Liver (tissue), 10 donors: ENCODE measurements at places on chromosomes 16 and 17.

- no peaks in the 10 kb centered on the region for H3K4me1 ChIP-seq
- no peak overlapping the region for H3K4me3 ChIP-seq
- no peaks in the 10 kb centered on the region for H3K36me3 ChIP-seq
- H3K27ac ChIP-seq: no peak overlapping the region
- no peaks in the 10 kb centered on the region for H3K27me3 ChIP-seq
Measured at GRCh38 chr16:9170470-9170869, 79.0 kb downstream of the HAPSTR1 start.

DNA sequence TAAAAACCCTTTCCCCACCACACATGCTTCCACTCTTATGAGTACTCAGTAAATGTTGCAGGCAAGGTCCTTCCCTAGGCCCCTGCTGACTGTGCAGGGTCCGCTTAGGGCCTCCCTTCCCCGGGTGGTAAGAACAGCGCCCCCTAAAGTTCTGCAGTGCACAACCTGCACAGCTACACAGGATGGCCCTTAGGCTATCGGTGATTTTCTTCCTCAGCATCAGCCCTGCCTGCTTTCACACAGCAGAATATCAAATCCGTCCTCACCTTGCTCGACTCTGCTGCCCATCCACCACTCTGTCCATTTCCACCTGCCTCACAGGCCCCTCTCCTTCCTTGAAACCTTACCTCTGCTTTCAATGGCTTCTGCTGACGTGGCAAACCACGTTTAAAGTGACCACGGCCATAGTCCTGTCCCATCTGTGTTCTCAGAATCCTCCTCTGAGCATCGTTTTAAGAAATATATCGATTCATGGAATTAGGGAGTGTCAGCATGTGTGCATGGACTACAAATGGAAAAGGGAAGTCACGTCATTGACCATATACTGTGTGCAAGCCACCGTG is 51.4 kb upstream of the TMEM132E start:
- no peaks in the 10 kb centered on the region for H3K27me3 ChIP-seq
- H3K36me3 ChIP-seq: no peaks in the 10 kb centered on the region
- H3K4me1 ChIP-seq: no peaks in the 10 kb centered on the region
- no peak overlapping the region for H3K27ac ChIP-seq
- no peak overlapping the region for H3K4me3 ChIP-seq

- no peak overlapping the region for H3K4me3 ChIP-seq
- no peak for DNase-seq
- no peaks in the 10 kb centered on the region for H3K4me1 ChIP-seq
- peaks cover 35% of the 10 kb centered on the region for H3K36me3 ChIP-seq
- H3K27me3 ChIP-seq: no peaks in the 10 kb centered on the region
Measured at GRCh38 chr17:37466471-37466870, 23.2 kb upstream of the DUSP14 start.

- H3K27ac ChIP-seq: peak overlapping the region; percentile 61
- H3K4me3 ChIP-seq: no peak overlapping the region
- no peaks in the 10 kb centered on the region for H3K36me3 ChIP-seq
- no peak for DNase-seq
- no peaks in the 10 kb centered on the region for H3K27me3 ChIP-seq
Measured at GRCh38 chr17:17406225-17406624, 70.6 kb upstream of the MED9 start.

GRCh38 chr16:9013508-9013864 is 49.8 kb upstream of the USP7 start:
- no peak for DNase-seq
- no peaks in the 10 kb centered on the region for H3K27me3 ChIP-seq
- peaks cover 2% of the 10 kb centered on the region for H3K4me1 ChIP-seq
- no peak overlapping the region for H3K27ac ChIP-seq

DNA sequence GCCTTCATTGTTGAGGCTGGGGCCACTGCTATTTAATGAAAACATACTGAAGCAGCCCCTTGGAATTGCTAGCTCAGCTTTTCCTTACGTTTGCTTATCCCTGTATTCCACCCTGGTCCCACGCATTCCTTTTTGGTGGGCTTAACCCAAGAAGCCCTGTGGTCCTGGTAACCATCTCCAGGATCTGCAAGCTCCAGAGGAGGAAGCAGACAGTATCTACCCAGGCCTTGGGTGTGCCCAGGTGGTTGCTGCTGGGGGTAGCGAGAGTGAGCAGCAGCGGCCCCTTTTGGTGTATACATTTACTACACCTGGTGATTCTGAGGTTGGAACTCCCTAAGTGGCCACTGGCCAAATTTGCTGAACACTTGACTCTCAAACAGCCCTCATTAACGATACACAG is 97.7 kb downstream of the CBLN1 start:
- no peak for DNase-seq
- H3K27me3 ChIP-seq: no peaks in the 10 kb centered on the region
- H3K36me3 ChIP-seq: no peaks in the 10 kb centered on the region
- H3K4me1 ChIP-seq: no peaks in the 10 kb centered on the region
- no peak overlapping the region for H3K4me3 ChIP-seq

DNA sequence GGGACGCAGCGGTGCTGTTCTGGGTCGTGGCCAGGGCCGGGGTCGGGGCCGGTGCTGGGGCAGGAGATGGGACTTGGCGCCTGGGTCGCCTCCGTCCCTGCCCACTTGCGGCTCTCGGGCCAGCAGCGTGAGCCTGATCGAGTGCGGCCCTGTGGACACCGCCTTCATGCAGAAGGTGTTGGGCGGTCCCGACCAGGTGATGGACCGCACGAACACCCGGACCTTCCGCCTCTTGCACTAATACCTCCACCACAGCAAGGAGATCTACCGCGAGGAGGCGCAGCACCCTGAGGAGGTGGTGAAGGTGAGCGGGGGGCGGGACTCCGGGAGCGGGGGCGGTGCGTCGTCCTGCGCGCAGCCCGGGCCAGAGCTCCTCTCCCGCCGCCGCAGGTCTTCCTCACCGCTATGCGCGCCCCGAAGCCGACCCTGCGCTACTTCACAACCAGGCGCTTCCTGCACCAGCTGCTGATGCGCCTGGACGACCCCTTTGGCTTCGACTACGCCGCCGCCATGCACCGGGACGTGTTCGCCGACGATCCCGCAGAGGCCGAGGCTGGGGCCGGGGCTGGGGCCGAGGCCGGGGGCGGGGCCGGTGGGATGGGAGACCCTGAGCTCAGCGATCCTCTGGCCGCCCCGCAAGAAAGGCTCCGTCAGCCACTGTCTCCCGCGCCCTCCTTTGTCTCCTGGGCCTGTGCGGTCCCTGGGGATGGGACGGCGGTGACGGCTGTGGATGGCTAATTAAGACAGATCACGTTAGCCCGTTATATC is 4.5 kb upstream of the HSD17B1 start:
- H3K4me1 ChIP-seq: peaks cover 35% of the 10 kb centered on the region
- H3K36me3 ChIP-seq: peaks cover 4% of the 10 kb centered on the region
- H3K27me3 ChIP-seq: no peaks in the 10 kb centered on the region
- peak overlapping the region; percentile 3 for H3K4me3 ChIP-seq

DNA sequence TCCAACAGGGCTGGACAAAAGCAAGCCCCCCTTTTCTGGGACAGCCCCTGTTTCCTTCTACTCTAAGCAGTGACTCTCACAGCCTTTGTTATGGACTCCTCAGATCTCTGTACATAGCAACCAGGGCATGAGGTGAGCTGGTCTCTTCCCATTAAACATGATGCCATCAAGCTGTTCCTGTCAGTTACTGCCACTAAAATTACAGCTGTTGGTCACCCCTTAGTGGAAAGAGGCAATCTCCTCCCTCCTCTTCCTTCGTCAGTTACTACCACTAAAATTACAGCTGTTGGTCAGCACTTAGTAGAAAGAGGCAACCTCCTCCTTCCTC is 95.2 kb upstream of the SMIM36 start:
- H3K4me1 ChIP-seq: no peaks in the 10 kb centered on the region
- no peaks in the 10 kb centered on the region for H3K27me3 ChIP-seq
- H3K27ac ChIP-seq: no peak overlapping the region

DNA sequence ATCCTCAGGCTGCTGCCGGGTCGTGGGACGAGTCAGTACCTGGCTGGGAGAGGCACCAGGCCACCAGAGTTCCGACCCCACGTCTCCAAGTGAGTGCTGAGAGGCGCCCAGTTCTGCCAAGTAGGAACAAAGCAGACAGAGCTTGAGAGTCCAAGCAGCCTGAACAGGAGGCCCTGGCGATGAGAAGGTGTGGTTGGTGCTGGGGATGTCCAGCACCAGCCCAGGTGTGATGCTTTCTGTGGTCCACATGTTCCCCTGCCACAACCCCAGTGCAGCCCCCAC is 10.8 kb downstream of the TAX1BP3 start:
- no peak for DNase-seq
- H3K36me3 ChIP-seq: no peaks in the 10 kb centered on the region
- peaks cover 6% of the 10 kb centered on the region for H3K4me1 ChIP-seq
- H3K4me3 ChIP-seq: no peak overlapping the region
- H3K27me3 ChIP-seq: no peaks in the 10 kb centered on the region

GRCh38 chr16:30112197-30113030 is 923 bp downstream of the GDPD3 start:
- H3K36me3 ChIP-seq: peaks cover 2% of the 10 kb centered on the region
- no peak overlapping the region for H3K27ac ChIP-seq
- no peaks in the 10 kb centered on the region for H3K27me3 ChIP-seq
- H3K4me1 ChIP-seq: no peaks in the 10 kb centered on the region
- H3K4me3 ChIP-seq: no peak overlapping the region

DNA sequence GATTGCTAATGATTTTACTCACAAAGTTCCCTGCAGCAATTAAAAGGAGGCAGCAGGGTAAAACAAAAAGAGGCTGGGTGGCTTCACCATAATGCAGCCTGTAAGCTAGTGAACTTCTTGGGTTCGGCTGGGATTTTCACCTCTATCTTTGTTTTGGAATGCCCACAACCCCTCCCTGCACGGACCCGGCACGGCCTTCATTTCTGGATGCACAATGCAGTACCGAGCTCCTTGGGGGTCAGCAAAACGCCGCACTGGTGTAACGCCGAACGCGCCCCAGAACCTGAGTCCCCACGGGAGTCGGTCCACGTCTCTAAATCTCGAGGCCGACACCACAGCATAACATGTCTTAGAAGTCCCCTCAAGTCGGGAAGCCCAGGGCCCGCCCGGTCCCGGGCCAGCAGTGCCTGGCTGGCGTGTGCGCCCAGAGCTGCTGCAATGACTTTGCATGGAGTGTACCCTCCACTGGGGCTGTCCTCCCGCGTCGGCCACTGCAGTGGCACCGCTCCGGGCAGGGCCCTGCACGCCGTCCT is 759 bp downstream of the UBE2O start:
- H3K27me3 ChIP-seq: no peaks in the 10 kb centered on the region
- DNase-seq: peak; percentile 55
- no peaks in the 10 kb centered on the region for H3K36me3 ChIP-seq
- peak overlapping the region; percentile 54 for H3K4me3 ChIP-seq

- DNase-seq: no peak
- H3K36me3 ChIP-seq: no peaks in the 10 kb centered on the region
- H3K4me3 ChIP-seq: no peak overlapping the region
- peaks cover 3% of the 10 kb centered on the region for H3K27me3 ChIP-seq
- no peaks in the 10 kb centered on the region for H3K4me1 ChIP-seq
Measured at GRCh38 chr16:7074715-7075114, 257.9 kb upstream of the RBFOX1 start.

DNA sequence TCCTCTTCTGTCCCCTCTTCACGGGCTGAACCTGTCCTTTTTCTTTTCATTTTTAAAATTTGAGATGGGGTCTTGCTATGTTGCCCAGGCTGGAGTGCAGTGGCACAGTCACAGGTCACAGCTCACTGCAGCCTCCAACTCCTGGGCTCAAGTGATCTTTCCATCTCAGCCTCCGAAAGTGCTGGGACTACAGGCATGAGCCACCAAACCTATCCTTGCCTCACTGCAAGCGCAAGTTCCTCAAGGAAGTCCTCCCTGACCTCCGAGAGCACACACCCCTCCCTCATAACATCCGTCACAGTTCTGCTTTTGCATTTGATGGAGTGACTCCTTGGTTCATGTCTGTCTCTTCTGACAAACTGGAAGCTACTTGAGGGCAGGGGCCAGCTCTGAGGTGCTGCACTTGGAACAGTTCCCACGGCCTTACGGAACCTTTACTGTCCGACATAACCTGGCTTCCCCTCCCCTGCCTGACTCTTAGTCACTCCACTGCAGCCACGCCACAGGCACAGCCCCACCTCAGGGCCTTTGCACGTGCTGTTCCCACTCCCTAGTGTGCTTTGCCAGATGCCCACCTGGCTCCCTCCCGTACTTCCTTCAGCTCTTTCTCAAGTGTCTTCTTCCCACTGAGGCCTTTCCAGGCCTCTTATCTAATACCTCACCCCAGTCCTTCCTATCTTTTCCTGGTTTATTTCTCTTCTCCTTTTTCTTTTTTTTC is 4.4 kb downstream of the TBX6 start:
- H3K4me1 ChIP-seq: peaks cover 21% of the 10 kb centered on the region
- H3K4me3 ChIP-seq: no peak overlapping the region
- no peaks in the 10 kb centered on the region for H3K27me3 ChIP-seq
- H3K27ac ChIP-seq: no peak overlapping the region
- DNase-seq: no peak

DNA sequence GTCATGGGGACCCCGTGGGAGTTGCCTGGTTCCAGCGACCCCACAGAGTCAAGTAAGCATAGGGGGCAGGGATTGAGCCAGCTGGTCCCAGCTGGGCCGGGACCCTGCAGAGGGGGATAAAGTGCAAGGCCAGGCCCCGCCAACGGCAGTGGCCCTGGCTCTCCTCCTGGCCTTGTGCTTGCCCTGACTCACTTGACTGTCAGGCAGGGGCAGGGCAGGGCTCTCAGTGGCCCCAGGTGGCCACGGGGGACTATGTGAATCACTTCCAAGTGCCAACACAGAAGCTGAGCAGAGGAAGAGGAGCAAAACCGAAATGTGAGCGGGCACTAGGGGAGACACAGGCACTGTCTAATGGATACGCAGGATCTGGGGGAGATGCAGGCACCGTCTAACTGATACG is 21.6 kb upstream of the NCBP3 start:
- no peaks in the 10 kb centered on the region for H3K4me1 ChIP-seq
- H3K36me3 ChIP-seq: no peaks in the 10 kb centered on the region
- H3K27ac ChIP-seq: no peak overlapping the region
- no peak for DNase-seq
- no peaks in the 10 kb centered on the region for H3K27me3 ChIP-seq

DNA sequence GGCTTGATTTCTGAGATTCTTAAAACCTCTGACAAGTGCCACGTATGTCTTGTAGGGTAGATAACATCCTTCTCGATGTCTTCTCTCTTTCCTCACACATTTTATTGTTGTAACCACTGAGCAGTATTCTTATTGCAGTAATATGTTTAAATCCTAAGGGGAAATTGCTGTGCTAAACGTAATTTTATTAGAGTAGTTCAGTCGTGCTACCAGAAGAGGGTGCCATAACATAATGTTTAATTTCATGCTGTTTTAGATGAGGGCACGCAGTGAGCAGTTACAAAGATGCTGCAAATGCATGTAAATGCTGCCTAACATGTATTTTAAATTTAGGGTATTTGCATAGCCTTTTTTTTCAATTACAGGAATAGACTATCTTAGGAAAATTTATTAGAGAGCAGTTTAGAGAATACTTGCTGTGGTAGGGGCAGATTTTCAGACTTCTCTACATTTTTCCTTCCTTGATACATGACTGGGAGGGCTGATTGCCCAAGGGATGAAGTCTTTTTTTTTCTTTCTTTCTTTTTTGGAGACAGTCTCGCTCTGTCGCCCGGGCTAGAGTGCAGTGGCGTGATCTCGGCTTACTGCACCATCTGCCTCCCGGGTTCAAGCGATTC is 51.7 kb downstream of the GAN start:
- no peak overlapping the region for H3K4me3 ChIP-seq
- no peak overlapping the region for H3K27ac ChIP-seq
- no peak for DNase-seq
- H3K36me3 ChIP-seq: peaks cover 38% of the 10 kb centered on the region

GRCh38 chr16:7638306-7638705 is 305.7 kb downstream of the RBFOX1 start:
- H3K36me3 ChIP-seq: no peaks in the 10 kb centered on the region
- H3K27ac ChIP-seq: no peak overlapping the region
- no peak for DNase-seq
- H3K27me3 ChIP-seq: no peaks in the 10 kb centered on the region

GRCh38 chr17:37774504-37774903 is 29.6 kb upstream of the HNF1B start:
- H3K27ac ChIP-seq: no peak overlapping the region
- no peaks in the 10 kb centered on the region for H3K27me3 ChIP-seq
- H3K4me1 ChIP-seq: no peaks in the 10 kb centered on the region
- DNase-seq: no peak
- no peak overlapping the region for H3K4me3 ChIP-seq
- no peaks in the 10 kb centered on the region for H3K36me3 ChIP-seq
